NCI-H2171 treated with DMSO at 0.1 percent for 48 hours (cell line): ENCODE measurements at places on chromosomes 4 and X.
A peak's percentile ranks its signal among the peaks of the same experiment; 100 is the strongest.

DNA sequence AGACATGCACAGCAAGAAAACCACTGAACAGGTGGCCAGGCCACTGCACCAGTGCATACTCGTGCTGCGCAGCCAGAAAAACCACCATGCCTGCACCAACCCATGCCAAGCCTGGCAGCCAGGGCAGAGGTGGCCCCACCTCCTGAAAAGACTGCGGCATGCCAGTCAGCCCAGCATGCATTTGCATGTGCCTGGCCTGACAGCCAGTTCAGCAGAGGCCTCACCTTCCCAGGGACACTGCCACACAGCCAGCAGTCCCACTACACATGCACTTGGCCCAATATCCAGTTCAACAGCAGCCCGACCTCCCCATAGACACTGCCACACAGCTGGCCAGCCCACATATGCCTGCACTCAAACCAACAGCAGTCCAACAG, 43.5 kb upstream of the DDX60 start:
- no peak for DNase-seq

DNA sequence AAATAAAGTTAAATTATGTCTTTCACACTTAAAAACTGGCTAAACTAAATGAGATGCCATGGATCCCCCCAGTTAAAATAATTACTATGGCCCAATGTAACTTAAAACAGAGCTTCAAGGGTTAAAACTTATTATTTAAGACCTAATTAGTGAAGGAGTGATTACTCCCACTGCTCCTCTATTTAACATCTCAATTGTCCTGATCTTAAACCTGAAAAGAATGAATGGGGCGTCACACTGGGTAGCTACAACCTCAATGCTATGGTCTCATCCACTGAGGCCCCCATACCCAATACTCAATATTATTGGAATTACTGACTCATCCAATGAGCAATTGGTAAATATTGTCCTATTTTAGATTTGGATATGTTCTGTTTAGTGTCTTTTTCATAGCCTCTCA, 21.1 kb upstream of the TMEM255A start:
- no peak for DNase-seq

- no peak for DNase-seq
Measured at GRCh38 chr4:145044341-145044740, 53.7 kb downstream of the ANAPC10 start.

- DNase-seq = peak; percentile 33
Measured at GRCh38 chr4:7193030-7193958, 956 bp downstream of the SORCS2 start.

- DNase-seq = no peak
Measured at GRCh38 chr4:137425281-137425680, 107.0 kb downstream of the PCDH18 start.

DNA sequence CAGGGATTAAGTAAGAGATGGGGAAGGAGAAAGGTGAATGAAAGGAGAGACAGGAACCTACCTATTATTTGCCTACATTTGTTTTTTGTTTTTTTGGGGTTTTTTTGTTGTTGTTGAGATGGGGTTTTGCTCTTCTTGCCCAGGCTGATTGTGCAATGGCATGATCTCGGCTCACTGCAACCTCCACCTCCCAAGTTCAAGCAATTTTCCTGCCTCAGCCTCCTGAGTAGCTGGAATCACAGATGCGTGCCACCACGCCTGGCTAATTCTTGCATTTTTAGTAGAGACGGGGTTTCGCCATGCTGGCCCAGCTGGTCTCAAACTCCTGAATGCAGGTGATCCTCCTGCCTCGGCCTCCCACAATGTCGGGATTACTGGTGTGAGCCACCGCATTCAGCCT, 57.9 kb downstream of the BCOR start:
- no peak for DNase-seq

- DNase-seq = no peak
Measured at GRCh38 chrX:136608295-136608933, 39.5 kb upstream of the CD40LG start.

- peak; percentile 5 for DNase-seq
Measured at GRCh38 chr4:81870275-81870674, 398.6 kb upstream of the RASGEF1B start.

DNA sequence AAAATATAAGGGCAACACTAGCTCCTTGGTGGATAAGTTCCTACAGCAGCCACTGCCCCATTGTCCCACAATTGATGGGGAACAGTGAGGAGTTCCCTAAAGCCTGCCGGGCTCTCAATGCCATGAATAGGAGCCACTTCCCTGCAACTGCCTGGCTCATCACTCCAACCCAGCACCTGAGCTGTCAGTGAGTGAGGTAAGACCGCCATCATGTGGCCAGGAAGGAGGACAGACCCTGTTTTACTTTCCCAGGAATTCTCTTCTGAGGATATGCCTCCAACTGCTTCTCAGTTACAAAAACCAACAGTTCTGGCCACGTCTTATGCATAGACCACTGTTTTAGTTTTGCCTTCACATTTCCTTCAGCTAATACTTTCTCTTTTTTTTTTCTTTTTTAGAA, 45.5 kb downstream of the SRPX start:
- DNase-seq = peak; percentile 43

DNA sequence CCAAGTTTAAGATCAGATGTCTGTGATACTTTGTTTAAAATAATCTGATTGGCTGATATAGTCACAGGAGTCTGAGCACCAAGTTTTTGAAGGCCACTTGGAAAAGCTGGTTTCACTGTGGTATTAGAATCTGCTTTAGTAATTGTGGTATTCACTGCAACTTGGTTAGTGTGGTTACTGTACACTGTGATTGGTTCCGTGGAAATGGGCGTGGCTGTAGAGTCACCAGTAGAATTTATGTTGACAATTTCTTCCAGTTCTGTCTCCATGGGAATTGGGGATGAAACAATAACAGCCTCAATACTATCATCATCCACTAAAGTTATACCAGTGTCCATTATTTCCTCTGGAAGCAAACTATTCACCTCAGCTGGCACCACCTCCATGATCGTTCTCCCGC, 26.2 kb downstream of the LIN54 start:
- no peak for DNase-seq

GRCh38 chr4:31021008-31021407, 300.8 kb downstream of the PCDH7 start:
- DNase-seq = no peak

DNA sequence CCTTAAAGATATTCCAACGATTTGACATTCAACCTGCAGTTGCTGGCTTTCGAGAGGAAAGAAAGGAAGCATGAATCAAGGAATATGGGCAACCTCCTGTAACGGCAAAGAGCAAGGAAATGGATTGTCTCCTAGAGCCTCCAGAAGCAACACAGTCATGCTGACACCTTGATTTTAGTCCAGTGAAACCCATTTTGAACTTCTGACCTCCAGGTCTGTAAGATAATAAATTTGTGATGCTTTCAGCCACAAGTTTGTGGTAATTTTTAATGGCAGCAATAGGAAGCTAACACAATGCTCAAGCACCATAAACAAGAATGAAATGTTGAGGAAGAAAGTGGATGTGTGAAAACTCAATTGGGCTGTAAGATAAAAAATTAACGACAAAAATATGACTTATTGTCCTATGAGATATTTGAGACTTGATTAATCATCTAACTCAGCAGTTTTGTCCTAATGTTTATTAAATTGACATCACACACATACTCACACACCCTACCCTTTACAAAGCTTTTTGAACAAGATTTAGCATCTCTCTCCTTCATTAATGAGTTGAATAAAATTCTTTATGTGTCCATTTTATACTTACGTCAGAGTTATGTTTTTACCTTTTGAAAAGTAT, 857.2 kb upstream of the INTU start:
- DNase-seq = no peak

GRCh38 chr4:47698837-47699236, 139.0 kb downstream of the CORIN start:
- DNase-seq = no peak

DNA sequence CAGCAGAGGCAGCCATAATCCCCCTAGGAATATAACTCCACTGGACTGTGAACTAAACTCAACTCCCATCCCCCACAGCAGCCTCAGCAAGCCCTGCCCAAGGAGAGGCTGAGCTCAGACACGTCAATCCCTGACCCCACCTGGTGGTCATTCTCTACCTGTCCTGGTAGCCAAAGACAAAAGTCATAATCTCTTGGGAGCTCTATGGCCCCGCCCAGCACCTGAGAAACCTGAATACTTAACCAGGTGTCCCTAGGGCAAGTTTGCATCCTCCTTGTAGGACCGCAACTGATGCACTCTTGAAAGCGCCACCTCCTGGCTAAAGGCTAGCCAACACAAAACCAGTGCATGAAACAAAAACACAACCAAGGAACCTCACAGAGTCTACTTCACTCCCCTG, 18.4 kb downstream of the CT47B1 start:
- DNase-seq = no peak

- no peak for DNase-seq
Measured at GRCh38 chr4:3443750-3444309, 2.1 kb downstream of the HGFAC start.

- no peak for DNase-seq
Measured at GRCh38 chr4:24002330-24002966, 112.6 kb upstream of the PPARGC1A start.

DNA sequence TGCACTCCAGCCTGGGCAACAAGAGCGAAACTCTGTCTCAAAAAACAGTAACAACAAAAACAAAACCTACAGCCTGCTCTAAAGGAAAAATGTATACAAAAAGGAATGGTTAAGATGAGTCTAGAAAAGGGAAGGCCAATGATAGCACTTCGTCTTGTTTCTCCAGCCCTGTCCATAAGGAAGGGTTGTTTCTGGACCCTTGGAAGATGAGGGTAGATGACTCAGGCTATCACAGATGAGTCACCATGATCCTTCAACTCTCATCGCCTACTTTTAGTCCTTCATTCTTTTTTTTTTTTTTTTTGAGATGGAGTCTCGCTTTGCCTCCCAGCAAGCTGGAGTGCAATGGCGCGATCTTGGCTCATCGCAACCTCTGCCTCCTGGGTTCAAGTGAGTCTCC, 8.8 kb downstream of the PLA2G12A start:
- no peak for DNase-seq

- no peak for DNase-seq
Measured at GRCh38 chr4:101271516-101271915, 75.8 kb downstream of the PPP3CA start.

DNA sequence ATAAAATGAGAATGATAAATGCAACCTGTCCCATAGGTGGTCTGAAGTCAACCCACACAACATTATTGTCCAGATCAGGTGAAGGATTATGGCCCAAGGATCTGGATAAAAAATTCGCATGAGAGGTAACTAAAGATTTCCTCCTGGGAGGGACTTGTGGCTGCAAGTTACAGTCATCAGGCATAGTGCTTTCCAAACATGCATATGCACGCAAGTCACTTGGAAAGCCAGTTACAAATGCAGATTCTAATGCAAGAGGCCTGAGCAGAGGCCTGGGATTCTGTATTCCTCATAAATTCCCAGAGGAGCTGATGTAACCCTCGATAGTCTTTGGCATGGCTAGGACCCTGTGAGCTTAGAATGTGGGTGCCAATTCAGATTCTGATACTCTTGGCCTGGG, 21.1 kb downstream of the HS3ST1 start:
- no peak for DNase-seq

DNA sequence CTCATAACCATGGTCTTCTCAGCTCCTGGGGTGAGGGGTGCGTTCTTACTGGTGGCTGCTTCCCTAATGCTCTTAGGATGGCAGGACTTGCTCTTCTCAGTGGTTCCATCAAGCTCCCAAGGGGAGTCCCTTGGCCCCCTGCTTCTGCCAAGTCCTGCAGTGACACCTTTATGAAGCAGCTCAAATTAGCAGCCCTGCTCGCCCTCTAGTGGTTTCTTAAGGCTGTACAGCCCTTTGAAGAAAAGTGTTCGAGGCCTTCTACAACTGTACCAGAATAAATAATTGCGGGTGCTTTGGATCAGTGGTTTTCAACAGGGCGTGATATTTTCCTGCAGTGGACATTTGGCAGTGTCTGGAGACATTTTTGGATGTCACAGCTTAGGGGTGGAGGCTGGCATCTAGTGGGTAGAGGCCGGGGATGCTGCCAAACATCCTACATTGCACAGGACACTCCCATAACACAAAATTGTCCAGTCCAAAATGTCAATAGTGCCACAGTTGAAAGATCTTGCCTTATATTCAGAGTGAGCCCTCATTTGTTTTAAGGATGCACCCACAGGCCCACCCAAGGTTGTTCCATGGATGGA, 204.7 kb upstream of the S100G start:
- peak; percentile 4 for DNase-seq

- no peak for DNase-seq
Measured at GRCh38 chr4:165609653-165610052, 230.8 kb downstream of the CPE start.

- no peak for DNase-seq
Measured at GRCh38 chr4:48450740-48451139, 32.4 kb upstream of the SLC10A4 start.

- DNase-seq = no peak
Measured at GRCh38 chr4:113293043-113293560, 243.6 kb downstream of the ANK2 start.

DNA sequence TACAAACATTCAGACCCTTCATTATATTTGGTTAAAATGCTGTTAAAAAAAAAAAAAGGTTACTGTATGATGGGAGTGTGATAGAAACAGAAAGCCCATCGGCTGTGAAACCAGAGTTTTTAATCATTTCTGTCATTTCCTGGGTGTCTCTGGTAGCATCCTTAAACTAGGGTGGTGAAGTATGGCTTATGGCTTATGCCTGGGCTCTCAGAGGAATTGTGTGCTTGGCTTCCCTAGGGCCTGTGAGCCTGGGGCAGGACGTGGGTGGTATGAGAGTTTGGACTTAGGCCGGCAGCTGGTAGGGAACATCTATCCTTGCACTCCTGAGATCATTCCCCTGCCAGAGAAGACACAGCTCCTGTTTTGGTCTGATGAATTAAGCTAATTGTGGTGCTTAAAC, 52.2 kb downstream of the DCUN1D4 start:
- no peak for DNase-seq

DNA sequence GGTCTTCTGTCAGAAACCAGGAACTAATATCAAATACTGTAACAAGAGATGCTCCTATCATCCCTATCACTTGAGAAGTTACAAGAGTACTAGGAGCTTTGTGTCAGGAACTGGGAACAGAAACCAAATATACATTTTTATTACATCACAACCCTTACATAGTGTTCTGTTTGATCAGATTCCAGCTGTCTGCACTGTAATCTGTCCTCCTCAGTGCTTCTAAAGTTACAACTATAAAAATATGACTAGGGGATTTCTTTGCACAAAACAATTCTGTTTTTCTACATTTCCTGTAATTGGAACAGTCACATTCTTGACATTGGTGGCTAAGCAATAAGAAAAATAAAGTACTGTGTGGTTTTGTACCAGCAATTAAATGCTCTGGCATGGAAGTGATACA, 686.0 kb downstream of the PDHA2 start:
- DNase-seq = no peak

- no peak for DNase-seq
Measured at GRCh38 chrX:138008281-138008680, 442.4 kb downstream of the ZIC3 start.
